ENCODE measurements at places on chromosomes 7 and 10.

- DNase-seq, result no peak
Measured at GRCh38 chr7:112223310-112223709, 16.8 kb downstream of the ZNF277 start.

- DNase-seq, result no peak
Measured at GRCh38 chr7:121402701-121403100, 6.6 kb upstream of the FAM3C start.

DNA sequence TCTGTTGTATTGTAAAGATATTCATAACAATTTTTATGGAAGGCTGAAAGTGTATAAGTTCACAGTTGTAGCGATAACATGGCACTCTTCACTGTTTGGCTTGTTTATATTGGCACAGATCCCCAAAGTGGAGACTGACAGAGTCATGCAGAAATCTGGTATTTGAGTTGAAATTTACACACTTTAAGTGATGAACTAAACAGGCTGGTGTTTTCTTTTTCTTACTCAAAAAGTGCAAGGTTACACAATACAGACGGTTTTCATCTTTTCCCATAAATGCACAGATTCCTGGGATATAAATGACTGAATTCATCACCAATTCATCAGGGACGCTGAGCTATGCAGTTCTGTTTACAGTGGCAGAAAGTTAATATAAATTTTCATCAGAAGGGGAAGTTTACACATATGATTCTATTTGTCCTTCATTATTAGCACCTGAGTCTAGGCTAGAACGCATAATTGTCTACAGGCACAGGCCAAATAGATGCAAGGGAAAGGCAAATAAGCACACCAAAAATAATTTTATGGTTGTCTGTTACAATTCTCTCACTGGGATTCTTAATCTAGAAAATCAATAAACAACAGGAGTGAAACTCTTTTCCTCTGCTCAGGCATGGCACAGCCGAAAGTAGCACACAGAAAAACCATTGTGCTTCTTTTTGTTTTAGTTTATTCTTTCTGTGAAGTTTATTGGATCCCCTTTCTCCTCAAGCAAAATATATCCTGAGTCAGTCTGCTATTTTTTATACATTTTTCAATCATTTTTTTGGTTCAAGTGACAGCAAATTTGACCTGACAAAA, 88.0 kb downstream of the FOXP2 start:
- DNase-seq, result no peak

DNA sequence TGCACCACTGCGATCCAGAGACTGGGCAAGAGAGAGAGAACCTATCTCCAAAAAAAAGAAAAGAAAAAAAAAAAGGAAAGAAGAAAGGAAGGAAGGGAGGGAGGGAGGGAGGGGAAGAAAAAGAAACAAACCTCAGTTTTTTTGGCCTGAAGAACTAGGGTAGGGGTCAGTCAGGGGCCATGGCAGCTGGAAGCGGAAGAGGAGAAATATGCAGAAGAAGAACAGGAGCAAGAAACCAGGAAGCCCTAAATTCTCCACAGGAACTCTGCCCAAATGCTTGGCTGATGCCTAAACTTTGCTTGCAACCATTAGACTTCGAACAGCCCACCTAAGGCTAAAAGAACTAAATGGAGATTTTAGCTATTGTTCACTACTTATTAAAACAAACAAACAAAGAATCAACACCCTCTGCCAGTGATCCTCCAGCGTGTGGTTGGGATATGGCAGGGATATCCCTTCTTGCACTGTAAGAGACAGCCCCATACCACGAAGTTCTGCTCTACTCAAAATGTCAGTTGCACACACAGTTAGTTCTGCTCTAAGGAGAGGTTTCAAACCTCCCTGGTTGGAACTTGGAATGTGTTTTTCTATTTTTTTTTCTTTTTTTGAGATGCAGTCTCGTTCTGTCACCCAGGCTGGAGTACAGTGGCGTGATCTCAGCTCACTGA, 139.5 kb downstream of the FAM107B start:
- DNase-seq, result no peak

DNA sequence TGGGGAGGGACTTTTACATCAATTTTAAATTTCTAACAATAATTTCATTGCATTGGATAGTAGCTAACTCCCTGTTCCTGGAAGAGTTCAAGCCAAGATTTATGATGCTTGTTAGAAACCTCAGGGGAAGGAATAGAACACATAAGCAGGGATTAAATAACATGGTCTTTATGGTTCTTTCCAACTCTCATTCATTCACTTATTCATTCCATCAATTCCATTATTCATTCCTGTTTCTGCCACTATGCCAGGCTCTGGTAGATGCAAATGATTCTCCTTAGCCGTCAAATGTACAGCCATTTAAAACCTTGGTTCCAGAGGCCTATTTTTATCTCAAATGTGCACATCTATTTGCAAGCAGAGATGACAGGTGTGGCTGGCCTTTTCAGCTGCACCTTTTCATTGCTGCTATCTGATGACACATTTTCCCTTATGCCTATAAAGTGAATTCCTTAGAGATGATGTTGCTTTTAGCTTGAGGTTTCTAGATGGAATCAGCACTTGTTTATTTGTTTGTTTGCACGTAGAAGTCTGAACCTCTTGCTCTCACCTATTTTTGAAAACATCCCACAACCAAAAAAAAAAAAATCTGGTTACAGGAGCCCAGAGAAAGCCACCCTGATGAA, 205.7 kb upstream of the IGFBP3 start:
- DNase-seq, result no peak

DNA sequence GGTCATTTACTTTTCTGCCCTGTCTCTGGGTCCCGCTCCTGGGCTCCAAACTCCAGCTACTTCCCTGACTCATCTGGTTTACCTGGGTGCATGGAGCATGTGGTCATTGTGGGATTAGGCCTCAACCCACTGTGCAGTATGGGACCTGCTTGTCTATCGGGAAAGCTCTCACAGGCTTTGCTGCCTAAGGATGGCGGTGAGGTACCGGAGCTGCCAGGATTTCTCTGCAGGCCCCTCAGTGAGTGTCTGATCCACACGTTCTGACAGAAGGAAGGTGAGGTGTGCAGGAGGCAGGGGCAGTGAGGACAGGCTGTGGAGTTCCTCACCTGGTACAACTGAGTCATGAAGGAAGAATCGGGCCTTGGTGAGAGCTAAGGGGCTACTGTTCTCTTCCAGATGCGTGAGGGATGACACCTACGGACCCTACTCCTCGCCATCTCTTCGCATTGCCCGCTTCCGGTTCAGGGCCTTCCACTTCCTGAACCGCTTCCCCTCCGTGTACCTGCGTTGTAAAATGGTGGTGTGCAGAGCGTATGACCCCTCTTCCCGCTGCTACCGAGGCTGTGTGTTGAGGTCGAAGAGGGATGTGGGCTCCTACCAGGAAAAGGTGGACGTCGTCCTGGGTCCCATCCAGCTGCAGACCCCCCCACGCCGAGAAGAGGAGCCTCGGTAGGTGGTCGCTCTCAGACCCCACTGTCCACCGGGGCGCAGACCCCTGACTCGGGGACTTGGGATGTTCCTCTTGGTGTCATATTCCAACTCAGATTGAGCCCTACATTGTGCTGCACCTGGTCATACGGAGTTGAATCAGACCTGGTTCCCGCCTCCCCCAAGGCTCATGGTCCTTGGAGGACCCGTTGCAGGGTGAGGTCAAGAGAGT, 56.7 kb downstream of the C10orf120 start:
- DNase-seq, result no peak

- DNase-seq, result no peak
Measured at GRCh38 chr7:17448479-17449423, 150.3 kb downstream of the AHR start.

GRCh38 chr10:42953684-42954674, 122.9 kb upstream of the RET start:
- no peak for DNase-seq

- DNase-seq, result no peak
Measured at GRCh38 chr7:116986611-116987565, 33.6 kb downstream of the ST7 start.

DNA sequence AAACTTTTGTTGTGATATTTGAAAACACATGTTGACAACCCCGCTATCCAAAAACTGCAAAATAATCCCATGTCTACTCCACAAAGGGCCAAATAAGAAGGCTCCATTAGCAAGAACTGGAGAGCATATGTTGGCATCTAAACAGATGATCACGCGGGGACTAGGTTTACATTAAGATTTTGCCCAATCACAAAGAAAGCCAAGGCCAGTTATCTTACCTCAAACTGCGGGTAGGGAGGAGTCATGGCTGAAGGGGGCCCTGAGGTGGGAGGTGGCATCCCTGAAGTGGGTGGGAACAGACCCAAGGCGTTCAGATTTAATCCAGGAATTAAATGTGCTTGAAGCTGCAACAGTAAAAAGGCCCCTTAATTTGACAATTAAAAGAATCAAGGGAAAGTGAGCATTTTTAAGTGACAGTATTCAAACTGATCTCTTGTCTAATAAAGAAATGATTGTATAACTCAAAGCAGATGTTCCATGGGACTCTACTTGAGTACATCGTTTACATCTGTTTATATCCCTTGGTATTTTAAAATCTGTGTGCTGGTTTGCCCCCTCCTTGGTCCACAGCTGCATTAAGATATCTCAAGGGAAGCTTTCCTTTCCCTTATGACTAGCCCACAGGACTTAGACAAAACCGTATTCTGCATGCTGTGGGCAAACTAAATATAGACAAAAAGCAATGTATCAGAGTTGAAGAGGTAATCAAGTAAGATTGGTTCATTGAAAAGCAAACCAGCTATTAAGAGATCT, 42.9 kb downstream of the MALSU1 start:
- DNase-seq, result no peak

GRCh38 chr7:158054611-158055010, 533.0 kb downstream of the PTPRN2 start:
- no peak for DNase-seq

DNA sequence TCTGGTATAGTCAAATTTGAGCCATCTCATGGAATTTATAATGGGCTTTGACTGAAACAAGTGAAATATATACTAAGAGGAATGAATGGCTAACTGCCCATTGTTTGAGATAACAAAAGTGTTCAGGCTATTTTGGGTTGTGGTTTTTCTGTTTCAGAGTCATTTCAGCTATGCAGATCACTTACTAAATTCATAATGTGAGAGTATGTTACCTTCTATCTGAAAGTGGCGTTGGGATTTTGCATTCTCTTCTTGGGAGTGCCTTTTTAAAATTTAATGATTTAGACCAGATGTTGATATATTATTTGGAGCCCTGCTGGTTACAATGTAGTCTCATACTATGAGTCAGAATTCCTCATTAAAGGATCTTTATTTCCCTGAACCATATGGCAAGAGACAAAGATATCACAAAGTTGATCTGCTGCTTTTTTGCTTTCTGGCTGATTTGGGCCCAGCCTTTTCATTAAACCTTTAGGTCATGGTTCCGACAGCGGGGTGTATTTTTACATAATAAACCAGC, 10.4 kb downstream of the VCL start:
- no peak for DNase-seq

DNA sequence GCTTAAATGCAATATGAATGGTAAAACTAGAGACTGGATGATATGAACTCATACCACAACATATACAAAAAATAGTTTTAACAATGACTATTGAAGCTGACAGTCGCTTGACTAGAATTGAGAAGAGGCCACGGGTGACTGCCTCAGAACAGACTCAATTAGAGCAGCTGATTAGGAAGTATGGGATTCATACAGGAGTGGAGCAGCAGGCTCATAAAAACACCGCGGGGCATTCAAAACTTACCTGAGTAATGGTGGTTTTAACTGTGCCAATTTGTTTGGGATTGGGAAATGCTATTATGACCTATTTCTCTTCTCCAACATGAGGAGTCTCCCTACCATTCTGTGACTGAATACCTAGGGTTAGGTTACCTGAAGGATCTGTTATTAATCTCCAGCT, 2.1 kb downstream of the CADPS2 start:
- peak; percentile 45 for DNase-seq

- no peak for DNase-seq
Measured at GRCh38 chr10:20354166-20354565, 537.9 kb downstream of the PLXDC2 start.

DNA sequence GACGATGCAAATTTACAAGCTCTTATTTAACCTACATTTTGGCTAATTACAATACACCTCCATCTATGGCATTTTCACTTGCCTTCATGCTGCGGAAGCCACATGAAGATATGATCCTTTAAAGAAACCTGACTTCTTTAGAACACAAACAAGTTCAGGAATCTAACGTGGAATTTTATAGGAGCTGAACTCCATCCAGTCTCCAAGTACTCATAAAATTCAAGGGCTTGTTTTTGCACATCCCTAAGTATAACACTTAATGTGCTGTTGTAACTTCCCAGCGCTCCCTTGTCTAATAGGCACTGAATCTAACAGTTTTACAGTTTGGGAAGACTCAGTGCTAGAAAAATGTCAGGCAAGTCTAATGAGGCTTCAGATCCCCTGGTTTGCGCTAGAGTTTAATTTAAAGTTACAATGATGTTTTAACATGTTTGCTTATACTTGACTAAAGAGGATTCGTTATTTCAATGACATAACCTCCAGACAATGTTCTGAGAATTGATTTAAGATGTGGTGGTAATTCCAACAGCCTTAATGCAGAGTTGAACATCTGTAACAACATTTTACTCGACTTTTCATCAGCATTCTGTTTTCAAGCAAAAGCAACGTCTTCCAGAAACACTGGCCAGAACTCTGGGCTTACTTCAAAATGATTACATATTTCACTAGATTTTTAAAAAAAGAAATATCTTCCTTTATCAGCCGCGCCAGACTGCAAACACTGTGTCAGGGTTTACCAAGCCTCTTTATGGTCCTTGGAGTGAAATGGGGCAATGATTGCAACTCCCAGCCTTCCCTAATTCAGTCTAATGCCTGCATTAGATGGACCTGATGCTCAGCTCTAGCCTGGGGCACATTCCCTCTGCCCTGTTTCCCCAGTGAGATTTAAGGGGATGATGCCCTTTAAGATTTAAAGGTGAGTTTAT, 664.3 kb downstream of the KCNMA1 start:
- no peak for DNase-seq

DNA sequence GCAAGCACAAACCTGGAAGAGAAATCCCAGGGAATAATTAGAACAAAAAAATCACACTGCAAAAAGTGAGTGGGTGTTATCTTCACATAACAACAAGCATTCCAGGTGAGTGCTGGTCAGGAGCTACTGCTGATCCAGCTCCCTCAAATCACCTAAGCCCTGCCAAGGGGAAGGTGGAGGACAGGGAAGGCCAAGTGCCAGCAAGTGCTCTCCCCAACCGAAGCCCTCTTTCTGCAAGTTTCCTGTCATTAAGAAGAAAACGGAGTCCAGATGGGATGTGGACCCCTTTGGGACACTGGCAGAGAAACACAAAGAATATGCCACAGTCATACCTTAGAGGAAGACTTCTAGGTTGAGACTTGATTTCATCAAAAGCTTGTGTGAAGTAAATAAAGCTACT, 933.0 kb upstream of the ZNF722 start:
- DNase-seq, result no peak

GRCh38 chr7:1677206-1678080, 7.4 kb downstream of the ELFN1 start:
- no peak for DNase-seq

- no peak for DNase-seq
Measured at GRCh38 chr10:624312-624604, 65.2 kb downstream of the DIP2C start.

- DNase-seq, result no peak
Measured at GRCh38 chr10:80602881-80603280, 65.2 kb downstream of the SH2D4B start.

- no peak for DNase-seq
Measured at GRCh38 chr10:51744235-51745000, 45.0 kb upstream of the CSTF2T start.
